ENCODE measurements at places on chromosomes 2 and 18.

DNA sequence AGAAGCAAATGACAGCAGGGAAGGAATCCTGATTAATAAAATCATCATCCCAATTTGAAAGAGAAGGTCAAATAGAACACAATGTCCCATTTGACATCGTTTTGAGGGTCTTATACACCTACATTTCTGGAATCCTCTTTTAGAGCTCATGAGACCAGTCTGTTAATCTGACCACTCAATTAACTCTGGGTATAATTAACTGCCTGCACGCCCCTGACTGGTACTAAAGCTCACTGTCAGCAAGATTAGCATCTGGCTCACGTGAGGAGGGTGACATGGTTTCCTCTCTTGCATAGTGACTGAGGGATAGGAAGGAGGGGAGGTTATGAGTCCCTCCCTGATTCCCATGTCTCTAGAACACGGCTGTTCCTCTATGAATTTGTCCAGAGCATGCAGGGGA lies 124.3 kb downstream of the ICOS start:
- DNase-seq, result no peak

DNA sequence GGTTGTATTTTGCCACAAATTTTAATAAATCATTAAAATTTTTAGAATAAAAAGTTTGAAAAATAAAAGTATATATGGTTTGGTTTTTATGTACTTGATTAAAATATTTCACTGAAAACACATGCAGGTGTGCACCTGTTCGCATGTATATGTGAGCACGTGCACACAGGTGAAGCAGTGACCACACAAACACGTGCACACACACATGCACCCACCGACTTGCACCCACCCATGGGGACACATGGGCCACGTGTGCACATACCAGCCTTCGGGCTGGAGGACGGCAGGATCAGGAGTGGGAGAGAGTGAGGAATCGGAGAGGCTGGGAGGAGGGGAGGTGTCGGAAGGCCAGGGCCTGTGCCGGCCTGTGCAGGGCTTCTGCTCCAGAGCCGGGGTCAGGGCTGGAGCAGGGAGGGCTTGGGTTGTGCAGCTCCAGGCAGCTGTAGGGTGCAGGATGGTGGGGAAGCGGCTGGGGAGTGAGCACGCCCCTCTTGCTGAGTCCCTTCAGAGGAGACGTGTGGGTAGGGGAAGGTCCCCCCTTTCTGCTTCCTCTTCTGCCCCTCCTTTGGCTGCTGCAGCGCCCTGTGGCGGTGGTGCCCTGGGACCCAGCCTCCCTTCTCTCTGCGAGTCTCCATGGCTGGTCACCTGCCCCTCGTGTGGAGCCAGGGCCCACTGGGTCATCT lies 106.9 kb upstream of the HDAC4 start:
- no peak for DNase-seq

DNA sequence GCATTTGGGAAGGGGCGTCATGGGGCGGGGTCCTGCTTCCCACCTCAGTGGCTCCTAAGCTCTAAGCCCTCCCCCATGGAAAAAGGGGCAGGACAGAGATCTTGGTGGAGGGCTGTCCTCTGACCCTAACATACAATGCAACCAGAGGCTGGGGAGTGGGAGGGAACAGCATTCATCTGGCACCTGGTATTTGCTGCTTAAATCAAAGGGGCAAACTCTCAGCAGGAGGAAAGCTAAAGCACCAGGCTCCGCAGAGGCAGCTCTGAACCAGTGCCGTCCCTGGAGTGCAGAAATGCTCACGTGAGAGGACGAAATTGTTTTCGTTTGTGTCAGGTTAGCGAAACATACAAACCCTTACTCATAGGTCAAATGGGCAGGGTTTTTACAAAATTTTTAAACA lies 92.7 kb upstream of the PXDN start:
- no peak for DNase-seq

GRCh38 chr18:55064760-55065159 lies 105.5 kb upstream of the CCDC68 start:
- DNase-seq, result peak; percentile 24

- no peak for DNase-seq
These were observed 649.4 kb downstream of the TDRD15 start for GRCh38 chr2:21773168-21773567.

- no peak for DNase-seq
These were observed 120.9 kb downstream of the FAM210A start for GRCh38 chr18:13605477-13605876.

DNA sequence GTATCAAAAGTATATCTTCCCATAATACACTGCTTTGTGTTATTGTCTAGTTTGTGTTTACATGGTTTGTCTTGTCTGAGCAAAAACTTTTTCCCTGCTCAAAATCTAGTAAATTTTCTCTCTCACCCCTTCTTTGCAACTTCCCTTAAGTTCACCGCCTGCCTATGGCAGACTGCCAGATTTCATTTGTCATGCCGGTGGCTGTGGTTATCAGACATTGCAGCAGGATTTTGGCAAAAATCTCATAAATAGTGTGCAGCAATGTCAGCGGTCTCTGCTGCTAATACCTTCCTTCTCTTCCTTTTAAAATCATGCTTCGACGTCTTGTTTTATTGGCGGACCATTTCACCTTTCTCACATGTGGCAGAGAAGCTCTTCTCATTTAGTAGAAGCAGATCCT lies 45.6 kb upstream of the TMEM178A start:
- DNase-seq, result peak; percentile 96

GRCh38 chr2:241519669-241520068 lies 11.3 kb upstream of the STK25 start:
- no peak for DNase-seq

- no peak for DNase-seq
These were observed 250.3 kb downstream of the CDH20 start for GRCh38 chr18:61583548-61583947.

GRCh38 chr2:238901461-238902057 lies 53.7 kb downstream of the TWIST2 start:
- no peak for DNase-seq

DNA sequence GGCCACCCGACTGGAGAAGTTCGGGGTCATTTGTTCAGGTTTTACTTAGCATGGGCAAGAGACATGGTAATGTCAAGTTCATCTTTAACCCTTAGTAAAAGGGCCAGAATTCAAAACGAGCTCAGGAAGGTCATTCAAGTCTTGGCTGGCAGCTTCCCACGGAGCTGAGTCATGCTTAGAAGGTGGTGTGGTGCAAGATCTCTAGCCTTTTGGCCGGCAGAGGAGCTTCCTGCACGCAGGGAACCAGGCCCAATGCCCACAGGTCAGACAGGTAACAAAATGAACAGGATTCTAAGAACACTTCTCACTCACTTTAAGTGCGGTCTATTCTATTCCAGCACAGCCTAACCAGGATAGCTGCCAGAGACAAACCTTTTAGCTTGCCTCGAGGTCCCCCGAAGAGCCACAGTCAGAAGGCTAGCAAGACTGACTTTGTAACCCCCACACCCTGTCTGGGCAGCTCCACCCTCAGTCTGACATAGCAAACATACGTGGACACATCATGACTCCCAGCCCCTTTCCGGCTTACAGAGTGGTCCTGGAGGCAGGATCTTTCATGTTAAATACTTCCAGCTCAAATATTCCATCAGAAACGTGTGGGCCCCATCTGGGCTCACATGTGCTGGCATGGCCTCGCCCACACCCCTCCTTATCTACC lies 292.7 kb downstream of the BCL11A start:
- peak; percentile 1 for DNase-seq

- DNase-seq, result no peak
These were observed at the start of gene SRD5A2 for GRCh38 chr2:31580321-31581117. Gene SRD5A2, minus strand, starts transcription at chr2:31580938. Its CDS starts 38 bp downstream, at chr2:31580900.

GRCh38 chr18:35464831-35465279 lies 32.9 kb downstream of the INO80C start:
- DNase-seq, result peak; percentile 55

- no peak for DNase-seq
These were observed 30.1 kb downstream of the FHOD3 start for GRCh38 chr18:36327352-36328316.

DNA sequence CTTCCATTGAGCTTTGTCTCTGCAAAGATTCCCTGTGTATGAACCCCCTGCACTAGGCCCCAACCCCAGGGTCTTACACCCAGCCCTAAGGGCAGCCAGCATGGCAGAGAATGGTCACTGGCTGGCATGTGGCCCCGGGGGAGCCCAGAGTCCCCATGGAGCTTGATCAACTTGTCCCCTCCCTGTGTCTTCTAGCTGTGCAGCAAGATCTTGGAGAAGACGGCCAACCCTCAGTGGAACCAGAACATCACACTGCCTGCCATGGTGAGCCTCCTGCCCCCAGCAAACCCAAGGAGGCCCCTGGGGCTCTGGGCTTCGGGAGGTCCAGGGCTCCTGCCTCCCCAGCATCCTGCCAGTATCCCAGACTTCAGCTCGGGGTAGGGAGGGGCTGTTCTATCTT lies 81.5 kb downstream of the DYSF start:
- DNase-seq, result no peak

DNA sequence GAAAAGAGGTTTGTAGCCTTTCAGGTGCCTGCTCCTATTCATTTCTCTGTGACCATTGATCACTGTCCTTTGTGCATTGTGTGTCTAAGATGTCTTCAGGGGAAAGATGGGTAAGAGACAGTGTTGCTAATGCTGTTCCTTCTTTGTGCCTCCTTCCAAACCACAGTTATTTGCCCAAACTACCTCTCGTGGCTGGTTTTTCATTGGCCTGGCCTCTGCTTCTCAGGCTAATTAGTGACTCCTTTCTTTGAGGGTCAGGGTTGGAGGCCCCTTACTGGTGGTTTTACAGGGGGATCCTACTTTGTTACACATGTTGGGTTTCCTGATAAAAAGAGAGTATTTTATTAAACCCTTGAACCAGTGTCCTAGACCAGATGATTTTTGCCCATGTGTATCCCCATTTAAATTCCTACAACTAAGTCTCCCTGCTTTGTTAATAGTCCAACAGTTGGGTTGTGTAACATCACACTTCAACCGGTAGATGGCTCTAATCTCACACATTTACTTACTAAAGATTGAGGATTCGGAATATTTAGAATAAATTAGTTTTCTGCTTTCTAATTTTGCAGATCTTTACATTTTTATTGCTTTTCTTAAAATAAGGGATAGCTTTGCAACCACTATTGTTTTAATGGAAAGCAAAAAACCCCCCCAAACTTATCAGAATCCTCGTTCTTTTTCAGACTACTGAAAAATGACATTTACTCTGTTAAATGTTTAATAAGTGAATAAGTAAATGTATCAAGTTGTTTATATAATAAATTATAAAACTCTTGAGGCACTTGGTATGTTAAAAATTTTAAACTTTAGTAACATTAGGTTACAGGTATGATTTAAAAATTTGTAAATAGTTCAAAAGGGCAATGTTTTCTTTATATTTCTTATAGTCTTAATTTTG lies 2.4 kb downstream of the MARS2 start:
- DNase-seq, result peak; percentile 78

- no peak for DNase-seq
These were observed 956.3 kb downstream of the SLC4A3 start for GRCh38 chr2:220583725-220584124.

DNA sequence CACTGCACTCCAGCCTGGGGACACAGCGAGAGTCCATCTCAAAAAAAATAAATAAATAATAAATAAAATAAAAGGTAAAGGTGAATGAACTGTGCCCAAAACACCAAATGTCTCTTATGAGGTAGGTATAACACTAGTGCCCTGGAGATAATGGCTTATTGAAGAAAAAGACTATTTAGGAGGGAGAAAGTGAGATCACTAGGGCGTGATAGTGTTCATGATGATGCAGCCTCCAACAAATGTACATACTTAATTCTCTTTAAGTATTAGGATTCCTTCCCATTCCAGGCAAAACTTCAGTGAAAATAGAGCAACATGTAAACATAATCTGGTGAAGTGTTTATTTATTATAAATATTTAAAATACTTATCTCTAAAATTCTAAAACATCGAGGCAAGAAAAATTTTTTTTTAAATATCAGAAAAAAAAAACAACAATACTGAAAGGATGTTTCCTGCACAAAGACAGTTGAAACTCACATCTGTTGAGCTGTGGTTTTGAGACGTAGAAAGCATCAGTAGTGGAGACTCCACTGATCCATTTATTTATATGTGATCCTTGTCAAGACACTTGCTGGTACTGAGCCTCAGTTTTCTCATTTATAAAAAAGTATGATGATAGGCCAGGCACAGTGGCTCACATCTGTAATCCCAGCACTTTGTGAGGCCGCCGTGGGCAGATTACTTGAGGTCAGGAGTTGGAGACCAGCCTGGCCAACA lies 183.3 kb downstream of the LRP1B start:
- no peak for DNase-seq

DNA sequence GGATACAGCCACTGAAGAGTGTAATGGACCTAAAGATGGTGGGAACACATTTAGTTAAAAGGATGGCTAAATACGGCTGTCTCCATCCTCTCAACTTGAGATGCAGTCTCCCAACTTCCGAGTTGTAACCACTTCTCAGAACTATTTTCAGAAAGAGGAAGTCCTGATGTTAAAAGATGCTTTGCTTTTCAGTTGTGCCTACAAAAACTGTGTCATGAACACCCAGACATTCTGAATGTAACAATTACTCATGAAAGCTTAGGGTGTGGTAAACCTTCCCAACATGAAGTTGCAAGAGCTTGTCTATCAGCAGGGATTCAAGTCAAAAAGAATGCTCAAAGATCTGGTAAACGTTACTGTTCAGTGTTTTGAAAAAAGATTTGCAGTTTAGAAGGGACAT lies 147.9 kb downstream of the DOCK10 start:
- DNase-seq, result peak; percentile 30

- DNase-seq, result no peak
These were observed 776 bp downstream of the EMILIN2 start for GRCh38 chr18:2847317-2848246.

DNA sequence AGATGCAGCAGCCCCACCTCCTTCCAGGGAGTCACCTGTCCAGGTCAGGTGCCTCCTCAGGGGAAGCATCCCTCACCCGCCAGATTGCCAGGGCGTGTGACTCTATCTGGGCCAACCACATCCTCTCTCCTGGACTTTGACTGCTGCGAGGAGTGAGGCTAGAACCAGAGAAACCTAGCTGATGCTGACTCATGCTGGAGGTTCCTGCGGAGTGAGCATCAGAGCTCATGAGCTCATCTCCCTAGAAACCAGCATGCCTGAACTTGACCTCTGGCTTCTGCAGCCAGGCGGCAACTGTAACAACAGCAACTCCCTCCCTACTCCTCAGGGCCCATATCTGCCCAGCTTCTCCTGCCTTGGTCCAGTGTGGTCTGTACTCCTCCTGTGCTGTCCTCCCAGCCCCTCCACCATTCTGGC lies 28.3 kb upstream of the NT5DC4 start:
- DNase-seq, result peak; percentile 87

GRCh38 chr2:29517413-29517812 lies 402.2 kb downstream of the CLIP4 start:
- DNase-seq, result no peak

- no peak for DNase-seq
These were observed 34.3 kb upstream of the ATP6V1B1 start for GRCh38 chr2:70901227-70902066.

Data from OCI-M1 (cell line).